ENCODE measurements at places on chromosomes 13 and 19.

- DNase-seq: no peak
These were observed 13.8 kb upstream of the RPS15 start for GRCh38 chr19:1424192-1424955.

DNA sequence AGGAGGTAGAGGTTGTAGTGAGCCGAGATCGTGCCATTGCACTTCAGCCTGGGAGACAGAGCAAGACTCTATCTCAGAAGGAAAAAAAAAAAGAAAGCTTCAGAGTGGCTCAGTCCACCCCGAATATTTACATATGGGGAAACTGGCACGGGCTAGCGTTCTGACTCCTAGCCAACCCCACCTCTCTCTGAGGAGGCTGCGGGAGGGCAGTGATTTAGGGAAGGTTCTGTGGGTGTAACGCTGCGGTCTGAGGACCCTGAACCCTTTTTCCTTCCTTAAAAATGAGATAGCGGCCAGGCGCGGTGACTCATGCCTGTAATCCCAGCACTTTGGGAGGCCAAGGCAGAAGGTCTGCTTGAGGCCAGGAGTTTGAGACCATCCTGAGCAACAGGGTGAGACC is 5.0 kb downstream of the LRRC25 start:
- no peak for DNase-seq

- no peak for DNase-seq
These were observed 1209.7 kb upstream of the PCDH9 start for GRCh38 chr13:68439817-68440216.

DNA sequence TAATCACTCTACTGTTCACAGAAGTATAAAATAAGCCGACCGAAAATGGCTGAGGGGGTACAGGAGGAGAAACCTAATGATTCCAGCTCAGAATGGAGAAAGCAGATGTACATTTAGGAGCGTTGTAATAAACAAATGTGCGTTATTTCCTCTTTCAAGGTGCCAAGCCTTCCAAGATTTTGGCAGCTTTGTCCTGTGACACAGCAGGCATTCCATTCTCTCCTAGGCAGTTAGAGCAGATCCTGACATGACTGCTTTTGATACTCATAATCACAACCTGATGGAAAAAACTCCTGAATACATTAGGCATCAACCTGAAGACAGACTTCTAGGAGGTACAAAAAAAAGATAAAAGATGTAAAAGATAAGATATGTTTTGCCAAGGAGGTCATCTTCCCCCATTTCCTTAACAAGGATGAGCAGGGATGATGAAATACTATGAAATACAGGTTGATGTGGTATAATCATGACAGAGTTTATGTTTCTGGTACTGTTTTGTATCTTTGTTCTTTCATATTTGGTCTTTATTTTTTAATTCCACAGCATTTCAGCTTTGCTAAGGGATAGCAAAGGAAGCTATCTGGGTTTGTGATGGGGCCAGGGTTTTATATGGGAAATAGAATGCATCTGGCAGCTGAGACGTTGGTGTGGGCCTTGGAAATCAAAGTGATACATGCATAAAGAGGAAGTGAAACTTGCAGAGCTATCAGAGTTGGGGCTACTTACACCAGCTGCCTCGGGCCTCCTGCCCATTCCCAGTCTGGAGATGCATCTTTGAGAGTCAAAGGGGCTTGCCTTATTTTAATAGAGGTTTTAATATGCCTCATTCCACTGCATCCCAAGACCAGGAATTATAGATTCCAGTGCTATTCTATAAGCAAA is 222.5 kb downstream of the OXGR1 start:
- DNase-seq: no peak

GRCh38 chr19:29268721-29269393 is 55.9 kb upstream of the UQCRFS1 start:
- DNase-seq: no peak

- DNase-seq: no peak
These were observed 697 bp upstream of the DGKH start for GRCh38 chr13:42047561-42048341.

- DNase-seq: no peak
These were observed 63.2 kb downstream of the RAB20 start for GRCh38 chr13:110498327-110498726.

Measured in CMK (cell line).